ENCODE measurements at places on chromosomes 6 and 20.

DNA sequence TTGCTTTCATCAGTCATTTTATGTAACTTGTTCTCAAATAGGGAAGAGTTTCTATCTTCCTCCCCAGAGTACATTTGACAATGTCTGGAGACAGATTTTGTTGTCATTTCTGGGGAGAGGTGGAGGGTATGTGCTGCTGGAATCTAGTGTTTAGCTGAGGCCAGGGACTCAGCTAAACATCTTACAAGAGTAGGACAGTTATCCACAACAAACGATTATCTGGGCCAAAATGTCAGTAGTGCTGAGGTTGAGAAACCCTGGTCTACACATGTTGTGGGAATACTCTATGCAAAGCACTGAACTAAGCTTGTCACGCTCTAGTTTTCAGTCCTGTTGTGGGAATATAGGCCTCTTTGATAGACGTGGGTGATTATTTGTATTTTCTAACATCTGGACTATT, 171.4 kb downstream of the CD109 start:
- DNase-seq, result no peak

GRCh38 chr6:129542705-129543104, 167.3 kb downstream of the ARHGAP18 start:
- no peak for DNase-seq

DNA sequence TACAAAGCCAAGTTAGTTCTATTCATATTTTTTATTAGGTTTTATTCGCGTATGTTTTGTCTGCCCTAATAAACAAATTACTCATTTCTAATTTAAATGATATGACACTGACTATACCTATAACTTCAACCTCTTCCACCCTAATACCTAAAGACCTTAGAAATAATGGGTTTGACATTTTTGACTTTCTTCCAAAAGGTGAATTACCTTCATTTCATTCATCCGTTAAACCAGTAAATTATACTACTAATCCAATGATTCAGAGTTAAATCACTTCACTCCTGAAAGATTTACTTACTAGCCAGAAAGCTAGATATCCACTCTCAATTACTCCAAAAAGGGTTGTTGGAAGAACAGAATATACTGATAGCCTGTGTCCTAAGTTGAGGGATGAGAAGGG, 5.2 kb downstream of the MRPS10 start:
- DNase-seq, result no peak

GRCh38 chr20:52137850-52138249, 53.7 kb downstream of the ZFP64 start:
- no peak for DNase-seq

DNA sequence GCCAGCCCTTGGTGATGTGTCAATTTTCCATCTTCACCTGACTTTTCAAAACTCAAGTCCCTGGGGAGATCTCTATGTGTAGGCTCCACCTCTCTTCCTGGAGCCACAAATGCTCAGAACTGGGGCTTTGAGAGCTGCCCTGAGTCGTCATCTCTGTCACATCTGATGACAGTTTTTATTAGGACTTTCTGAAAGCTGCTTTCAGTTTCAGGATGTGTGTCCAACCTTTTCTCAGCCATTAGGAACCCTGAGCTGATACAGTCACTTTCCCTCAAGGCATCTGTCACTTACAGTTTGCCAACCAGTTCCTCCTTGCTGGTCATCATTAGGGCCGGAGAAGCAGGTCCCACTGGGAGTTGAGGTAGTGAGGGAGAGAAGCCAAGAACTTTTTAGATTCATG, 365.9 kb upstream of the CHD6 start:
- no peak for DNase-seq

DNA sequence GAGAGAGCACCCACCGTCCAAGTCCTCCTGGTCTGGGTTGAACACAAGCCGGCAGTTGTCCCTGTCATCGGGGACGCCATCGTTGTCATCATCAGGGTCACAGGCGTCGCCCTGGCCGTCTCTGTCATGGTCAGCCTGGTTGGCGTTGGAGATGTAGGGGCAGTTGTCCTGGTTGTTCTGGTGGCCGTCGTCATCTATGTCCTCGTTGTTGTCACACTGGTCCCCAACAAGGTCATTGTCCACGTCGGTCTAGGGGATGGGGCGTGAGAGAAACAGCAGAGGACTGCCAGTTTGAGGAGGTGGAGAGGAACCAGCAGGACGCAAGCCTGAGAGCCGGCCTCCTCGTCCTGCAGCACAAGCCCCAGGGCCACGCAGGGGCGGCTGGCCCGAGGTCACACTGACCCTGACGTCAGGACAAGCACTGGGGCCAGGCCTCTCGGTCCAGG, 28.5 kb downstream of the THBS2 start:
- DNase-seq, result no peak

DNA sequence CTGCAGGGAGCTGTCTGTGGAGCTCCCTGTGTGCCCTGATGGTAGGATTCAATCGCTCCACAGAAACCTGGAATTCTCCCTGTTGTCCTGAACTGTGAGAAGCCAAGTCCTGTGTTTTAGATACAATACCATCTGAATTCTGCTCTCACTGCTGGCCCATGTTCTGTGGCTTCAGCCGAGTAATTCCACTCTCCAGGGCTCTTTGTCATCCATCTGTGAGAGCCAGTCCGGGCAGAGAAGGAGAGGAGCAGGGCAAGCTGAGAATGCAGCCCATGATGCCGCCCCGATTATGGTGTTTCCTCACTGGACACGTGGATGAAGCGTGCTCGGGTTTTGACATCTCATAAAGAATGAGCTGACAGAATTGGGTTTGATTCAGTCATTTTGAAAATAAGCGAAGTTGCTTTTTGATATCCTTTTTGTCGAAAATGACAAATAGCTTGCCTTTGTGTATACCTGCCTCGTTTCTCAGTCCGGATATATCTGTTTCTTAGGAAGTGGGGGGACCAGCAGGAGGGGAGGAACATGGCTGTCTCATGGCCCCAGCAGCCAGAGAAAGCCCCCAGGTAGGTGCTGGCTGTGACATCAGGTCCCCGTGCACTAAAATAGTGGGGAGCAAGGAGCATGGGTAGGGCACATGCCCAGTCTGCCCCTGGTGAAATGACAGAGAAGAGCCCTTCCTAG, 8.2 kb upstream of the CD93 start:
- no peak for DNase-seq

GRCh38 chr6:110645685-110646418, 169.4 kb downstream of the CDK19 start:
- DNase-seq, result no peak

DNA sequence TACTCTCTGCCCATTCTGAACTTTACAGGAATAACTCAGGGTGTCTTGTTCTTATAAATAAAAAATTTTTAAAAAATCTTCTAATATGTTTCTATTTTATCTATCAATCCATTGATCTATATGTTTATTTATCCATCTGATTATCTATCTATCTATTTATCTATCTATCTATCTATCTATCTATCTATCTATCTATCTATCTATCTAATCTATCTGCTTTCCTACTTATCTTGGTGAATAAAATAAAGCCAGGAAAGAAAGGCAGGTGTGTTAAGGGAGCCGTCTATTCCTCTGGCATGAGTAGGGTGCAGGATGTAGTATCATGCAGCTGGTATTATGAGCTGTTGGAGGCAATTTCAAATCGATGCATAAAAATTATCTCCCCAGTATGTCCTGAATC, 153.0 kb downstream of the FOXA2 start:
- DNase-seq, result no peak

- DNase-seq, result peak; percentile 67
These were observed 80.2 kb downstream of the ERMARD start for GRCh38 chr6:169831450-169832246.

GRCh38 chr6:28182255-28182654, 40.6 kb downstream of the ZKSCAN8 start:
- DNase-seq, result no peak

DNA sequence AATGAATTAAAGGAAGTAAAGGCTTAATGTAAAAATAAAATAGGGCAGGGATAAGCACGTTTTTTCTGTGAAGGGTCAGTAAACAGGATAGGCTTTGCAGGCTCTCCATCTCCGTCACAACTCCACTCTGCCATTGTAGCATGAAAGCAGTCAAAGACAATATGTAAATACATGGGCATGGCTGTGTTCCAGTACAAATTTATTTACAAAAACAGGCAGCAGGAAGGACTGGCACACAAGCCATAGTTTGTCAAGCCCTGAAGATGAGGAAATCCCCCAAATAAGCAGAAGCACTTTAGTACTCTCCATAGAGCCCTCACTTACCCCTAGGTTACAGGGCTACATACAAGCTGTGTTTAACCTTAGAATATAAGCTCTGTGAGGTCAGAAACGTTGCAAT, 8.9 kb upstream of the FBXO9 start:
- no peak for DNase-seq

GRCh38 chr6:30988209-30988825, 4.8 kb downstream of the MUC21 start:
- no peak for DNase-seq

DNA sequence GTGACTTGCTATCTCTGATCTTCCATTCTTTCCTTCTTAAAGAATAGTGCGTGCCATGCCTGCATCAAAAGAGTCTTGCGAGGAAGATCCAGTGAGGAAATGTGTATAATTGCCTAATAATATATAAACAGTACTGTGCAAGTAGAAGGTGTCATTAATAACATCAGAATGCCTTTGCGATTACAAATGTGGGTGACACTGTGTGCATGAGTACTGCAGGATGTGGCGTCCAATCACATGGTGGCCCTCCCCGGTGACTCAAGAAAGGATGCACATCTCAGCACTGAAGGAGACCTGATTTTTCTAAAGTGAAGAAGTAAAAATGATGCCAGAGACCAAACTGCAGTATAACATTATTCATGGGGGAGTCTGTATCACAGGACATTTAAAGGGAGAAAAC, 107.5 kb upstream of the EDN1 start:
- no peak for DNase-seq
